Brain pericyte (primary cell): ENCODE measurements at places on chromosomes 16 and 17.

DNA sequence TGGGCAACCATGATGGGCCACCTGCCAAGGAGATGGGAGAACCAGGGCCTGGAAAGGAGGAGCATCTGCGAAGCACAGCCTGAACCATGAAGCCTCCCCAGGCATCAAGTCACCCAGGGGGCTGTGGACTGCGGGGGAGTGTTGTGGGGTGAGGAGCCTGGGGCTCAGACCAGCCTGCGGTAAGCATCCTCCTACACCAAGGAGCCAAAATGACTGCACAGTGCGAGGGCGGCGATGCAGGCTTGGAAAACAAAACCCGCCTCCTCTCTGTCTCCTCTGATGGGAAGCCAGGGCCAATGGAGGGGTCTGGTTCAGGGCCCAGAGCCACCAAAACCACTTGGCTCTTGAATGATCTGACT is 18.1 kb upstream of the MAF start:
- no peak for DNase-seq

DNA sequence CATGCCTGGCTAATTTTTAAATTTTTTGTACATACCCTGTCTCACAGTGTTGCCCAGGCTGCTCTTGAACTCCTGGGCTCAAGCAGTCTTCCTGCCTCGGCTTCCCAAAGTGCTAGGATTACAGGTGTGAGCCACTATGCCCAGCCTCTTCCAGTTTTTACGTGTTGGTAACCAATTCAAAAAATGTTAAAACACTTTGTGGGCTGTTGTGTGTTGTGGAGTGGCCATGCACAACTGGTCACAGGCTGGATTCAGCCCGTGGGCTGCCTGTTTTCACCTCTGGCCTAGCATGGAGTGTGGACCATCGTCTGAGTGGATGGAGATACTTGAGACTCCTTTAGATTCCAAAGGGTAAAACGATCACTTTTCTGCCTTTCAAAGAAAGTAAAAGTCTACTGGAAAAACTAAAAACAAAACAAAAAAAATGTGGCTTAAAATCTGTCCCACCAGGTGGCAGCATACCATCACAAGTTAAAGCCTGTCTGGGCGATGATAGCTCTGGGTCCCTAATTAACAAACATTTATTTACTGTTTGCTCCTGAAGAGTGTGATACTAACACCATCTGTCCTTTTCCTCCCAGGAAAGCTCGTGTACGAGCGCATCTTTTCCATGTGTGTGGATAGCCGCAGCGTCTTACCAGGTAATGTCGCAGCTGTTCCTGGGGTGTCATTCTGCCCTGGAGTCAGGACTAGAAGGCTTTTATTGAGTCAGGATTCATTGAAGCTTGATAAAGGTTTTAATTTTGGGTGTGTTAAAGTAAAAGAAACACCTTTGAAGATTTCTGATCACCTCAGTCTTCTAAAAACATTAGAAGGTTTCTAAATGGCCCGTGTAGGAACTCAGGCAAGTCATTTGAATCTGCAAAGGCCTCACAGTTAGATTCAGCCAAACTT is 45.8 kb downstream of the VPS35L start:
- no peak for DNase-seq

DNA sequence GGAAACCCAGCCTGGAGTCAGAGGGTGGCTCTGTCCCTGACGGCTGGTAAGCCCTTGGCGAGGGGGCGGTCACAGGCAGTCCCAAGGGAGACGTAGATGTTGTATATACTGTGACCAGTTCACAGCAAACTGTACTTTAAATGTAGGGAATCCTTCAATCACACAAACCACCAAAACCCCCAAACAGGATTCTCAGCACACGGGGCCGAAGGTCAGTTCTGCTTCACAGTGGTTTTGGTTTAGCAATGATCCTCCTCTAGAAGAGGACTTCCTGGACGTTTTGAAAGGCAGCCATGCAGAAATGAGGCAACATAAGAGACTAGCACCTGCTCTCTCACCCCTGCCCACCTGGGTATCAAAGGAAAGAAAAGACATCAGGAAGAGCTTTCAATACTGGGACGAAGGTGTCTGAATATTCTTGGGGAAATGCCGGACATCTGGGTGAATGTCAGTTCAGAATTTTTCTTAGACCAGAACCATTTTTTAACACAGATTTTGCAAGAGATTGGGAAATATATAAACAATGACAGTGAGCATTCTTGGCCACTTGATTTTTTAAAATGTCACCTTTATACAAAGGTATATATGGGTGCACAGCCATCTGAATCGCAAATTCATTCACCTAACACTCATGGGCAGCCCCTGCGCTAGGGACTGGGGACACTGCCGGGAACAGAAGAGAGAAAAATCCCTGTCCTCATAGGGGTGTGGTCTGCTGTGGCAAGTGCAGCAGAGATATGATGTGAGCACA is 74.2 kb downstream of the CRISPLD2 start:
- no peak for DNase-seq

DNA sequence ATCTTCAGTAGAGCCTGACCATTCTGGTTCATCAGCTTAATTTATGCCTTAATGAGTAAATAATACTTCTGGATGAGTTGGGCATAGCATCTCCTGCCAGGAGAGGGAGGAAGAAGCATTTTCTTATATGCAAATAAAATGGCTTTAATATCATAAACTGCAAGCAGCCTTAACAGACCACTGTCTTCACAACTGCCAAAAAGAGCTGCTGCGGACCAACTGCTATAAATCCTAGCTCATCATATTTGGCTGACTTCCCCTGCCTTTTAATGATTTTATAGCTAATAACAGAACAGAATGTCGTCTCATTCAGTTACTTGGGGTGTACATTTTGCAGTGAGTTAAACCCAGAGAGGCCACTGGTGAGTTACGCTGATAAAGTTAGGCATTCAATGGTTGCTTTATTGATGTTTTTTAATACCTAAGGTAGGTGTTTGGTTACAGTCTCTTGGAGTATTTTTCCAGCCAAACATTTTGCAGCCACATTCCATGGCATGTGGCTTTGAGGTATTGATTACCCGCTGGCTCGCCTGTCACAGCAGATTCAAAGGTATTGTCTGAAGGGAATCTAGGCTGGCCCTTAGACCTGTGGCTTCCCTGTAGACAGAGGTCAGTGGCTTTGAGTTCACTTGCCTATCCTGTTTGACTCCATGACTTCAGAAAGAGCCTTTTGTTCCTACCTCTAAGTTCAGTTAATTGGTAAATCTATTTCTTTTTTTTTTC is 16.4 kb downstream of the FAM20A start:
- no peak for DNase-seq

GRCh38 chr17:21419299-21420239 is 43.4 kb downstream of the KCNJ12 start:
- no peak for DNase-seq

DNA sequence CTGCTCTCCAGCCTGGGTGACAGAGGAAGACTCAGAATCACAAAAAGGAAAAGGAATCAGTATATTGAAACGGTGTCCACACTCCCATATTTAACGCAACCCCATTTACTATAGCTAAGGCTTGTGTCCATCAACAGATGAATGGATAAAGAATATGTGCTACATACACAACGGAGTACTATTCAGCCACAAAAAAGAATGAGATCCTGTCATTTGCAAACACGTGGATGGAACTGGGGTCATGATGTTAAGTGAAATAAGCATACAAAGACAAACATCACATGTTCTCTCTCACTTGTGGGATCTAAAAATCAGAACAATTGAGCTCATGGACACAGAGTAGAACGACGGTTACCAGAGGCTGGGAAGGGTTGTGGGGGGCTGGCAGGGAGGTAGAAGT is 55.1 kb downstream of the ZNF778 start:
- no peak for DNase-seq

DNA sequence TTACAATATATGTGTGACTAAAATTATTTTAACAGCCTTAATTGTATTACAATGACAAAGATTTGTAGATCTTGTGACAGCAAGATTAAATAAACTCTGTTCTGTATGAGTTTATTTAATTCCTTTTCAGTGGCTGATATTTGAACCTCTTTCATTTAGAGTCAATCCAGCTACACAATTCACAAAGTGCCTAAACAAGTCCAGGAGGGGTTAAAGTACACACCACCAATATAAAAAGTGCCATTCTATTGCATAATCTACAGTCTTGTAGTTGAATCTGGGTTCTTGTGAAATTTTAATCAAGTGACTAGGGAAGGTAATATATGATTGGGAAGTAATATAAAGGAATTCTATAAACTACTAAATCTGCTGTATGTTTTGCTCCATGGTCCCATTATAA is 3.9 kb upstream of the NFAT5 start:
- DNase-seq, result no peak

DNA sequence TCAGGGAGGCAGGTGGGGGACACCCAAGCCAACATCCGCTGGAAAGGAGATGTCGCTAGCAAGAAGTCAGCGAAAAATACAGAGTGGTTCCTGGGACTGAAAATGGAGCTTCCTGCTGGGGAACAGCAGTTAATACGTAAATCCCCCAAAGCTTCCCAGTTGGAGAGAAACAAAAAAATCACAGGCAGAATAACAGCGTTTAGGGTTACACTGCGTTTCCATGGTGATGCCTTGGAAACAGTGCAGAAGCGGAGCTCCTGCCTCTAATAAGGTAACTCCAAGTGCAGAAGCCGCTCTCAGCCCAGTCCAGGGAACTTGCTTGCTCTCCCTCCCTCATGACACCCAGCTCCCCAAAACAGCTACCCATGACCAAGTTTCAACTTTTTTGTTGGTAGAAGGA is 73.4 kb downstream of the PLD6 start:
- peak; percentile 76 for DNase-seq

DNA sequence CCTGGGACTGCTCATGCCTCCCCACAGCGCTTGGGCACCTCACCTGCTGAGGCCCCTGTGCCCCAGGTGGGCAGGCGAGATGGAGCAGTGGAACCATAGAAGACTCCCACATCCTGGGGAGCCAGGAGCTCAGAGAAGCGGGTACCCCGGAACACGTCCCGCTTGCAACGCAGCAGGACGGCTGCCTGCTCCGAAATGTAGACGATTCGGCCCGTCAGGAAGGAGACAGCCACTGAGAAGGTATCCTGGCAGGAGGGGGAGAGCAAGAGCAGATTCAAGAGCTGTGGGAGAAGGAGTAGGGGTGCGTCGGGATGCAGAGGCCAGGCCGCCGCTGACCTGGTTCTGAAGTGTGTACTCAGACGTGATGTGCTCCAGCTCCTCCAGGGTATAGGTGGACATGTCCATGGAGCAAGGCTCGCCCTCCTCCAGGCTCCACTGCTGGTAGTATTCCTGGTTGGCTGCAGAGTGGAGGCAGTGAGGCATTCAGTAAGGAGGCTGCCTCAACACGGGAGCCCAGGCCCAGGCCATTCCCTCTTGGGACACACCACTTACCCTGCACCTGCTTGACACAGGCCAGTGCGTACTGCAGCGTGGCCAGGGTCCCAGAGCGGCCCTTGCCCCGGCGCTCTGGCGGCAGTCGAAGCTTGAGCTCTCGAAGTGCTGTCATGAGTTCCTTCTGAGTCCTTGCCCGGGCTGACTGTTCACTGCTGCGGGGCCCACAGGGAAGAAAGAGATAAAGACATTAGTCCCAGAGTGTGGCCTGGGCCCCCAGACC is 2.6 kb downstream of the PER1 start:
- no peak for DNase-seq

GRCh38 chr17:71467719-71468118 is 653.1 kb upstream of the SOX9 start:
- no peak for DNase-seq

DNA sequence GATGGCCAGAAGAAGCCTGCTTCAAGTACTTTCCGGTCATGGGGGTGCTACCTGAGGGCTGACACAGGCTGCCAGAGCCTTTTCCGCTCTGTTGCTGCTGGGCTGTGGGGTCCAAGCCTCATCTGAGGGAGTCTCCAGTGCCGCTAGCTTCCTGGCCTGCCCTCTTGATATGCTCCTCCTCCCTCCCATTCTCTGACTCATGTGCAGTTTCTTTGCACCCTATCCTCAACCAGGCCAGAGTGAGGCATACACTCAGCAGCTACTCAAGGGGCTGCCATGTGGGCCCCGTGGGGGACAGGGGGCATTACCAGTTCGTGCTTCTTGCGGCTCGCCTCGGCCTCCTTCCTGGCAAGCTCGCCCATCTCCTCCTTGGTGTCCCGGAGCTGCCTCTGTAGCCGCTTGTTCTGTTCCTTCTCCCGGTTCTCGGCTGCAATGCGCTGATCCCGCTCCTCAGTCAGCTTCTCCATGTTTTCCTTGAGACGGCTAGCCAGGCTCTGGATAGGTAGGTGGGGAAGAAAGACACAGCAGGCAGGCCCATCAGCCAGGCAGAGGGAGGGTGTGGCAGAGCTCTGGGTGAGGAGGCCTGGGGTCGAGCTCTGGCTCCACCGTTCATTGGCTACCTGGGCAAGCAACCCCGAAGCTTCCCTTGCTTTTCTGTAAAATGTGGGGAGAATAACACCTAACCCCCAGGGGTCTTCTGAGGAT is 43.8 kb downstream of the PIPOX start:
- no peak for DNase-seq

- no peak for DNase-seq
Observed at GRCh38 chr17:30920282-30920681, 1.5 kb upstream of the ADAP2 start.

- no peak for DNase-seq
Observed at GRCh38 chr17:30389756-30390300, 11.1 kb downstream of the CPD start.

GRCh38 chr16:69478685-69479084 is 54.3 kb downstream of the CYB5B start:
- no peak for DNase-seq

DNA sequence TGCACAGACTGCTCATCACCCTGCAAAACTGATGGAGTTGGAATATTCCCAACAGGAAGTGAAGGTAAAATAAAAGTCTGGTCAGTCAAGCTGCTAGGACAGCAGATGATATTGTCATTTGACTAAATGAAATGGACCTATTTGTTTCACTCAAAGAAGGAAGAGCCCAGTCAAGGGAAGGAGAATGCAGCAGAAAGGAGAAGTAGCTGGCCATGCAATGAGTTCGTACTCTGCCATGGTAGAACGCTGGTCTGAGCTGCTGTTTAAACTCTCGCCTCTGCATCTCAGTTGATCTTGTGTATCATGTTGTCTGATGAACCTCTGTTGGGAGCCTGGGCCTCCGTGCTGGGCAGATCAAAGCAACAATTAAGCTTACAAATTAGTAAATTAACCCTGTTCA is 15.6 kb upstream of the YPEL2 start:
- no peak for DNase-seq

DNA sequence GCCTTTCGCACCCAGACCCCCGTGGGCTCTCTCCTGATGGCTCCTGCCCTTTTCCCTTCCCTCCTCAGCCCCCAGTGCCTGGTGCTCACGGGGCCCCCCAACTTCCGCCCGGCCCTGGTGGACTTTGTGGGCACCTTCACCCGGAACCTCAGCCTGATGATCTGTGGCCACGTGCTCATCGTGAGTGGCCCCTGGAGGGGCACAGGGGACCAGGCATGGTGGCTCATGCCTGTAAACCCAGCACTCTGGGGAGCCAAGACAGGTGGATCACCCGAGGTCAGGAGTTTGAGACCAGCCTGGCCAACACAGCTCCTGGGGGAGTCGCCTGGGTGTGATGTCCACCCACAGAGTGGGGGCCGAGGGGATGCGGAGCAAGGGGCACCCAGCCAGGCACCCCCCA is 21.3 kb downstream of the SLC12A3 start:
- DNase-seq, result no peak
